ENCODE measurements at places on chromosomes 5 and 9.

DNA sequence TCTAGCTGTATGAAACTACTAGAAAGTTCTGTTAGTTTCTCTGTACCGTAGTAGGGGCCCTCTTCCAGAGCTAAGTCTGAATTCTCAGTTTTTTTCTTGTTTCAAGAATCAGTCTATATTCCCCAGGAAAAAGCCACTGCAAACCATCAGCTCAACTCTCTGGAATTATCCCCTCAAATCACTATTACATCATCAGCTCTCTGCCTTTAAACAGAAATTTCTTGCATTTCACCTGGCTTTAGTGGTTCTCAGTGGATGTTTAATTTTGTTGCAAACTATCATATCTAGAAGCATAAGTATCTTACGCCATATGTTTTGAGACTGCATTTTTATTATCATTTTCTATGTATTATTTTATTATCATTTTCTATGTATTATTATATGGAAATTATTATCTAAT lies 55.2 kb upstream of the PPP2CA start:
- DNase-seq, result no peak

GRCh38 chr9:26551451-26551850 lies 341.2 kb downstream of the CAAP1 start:
- no peak for DNase-seq

GRCh38 chr9:89020754-89021153 lies 29.5 kb downstream of the S1PR3 start:
- DNase-seq, result no peak

GRCh38 chr9:87729246-87729645 lies 3.3 kb downstream of the CTSL start:
- no peak for DNase-seq

GRCh38 chr9:97788763-97789663 lies 64.0 kb upstream of the FOXE1 start:
- DNase-seq, result no peak

GRCh38 chr5:135169753-135170152 lies 135.7 kb upstream of the PITX1 start:
- no peak for DNase-seq

- DNase-seq, result no peak
These were observed 290.2 kb upstream of the MAP3K1 start for GRCh38 chr5:56525113-56525512.

GRCh38 chr5:141371572-141372475 lies 1.8 kb downstream of the PCDHGB3 start:
- DNase-seq, result no peak

DNA sequence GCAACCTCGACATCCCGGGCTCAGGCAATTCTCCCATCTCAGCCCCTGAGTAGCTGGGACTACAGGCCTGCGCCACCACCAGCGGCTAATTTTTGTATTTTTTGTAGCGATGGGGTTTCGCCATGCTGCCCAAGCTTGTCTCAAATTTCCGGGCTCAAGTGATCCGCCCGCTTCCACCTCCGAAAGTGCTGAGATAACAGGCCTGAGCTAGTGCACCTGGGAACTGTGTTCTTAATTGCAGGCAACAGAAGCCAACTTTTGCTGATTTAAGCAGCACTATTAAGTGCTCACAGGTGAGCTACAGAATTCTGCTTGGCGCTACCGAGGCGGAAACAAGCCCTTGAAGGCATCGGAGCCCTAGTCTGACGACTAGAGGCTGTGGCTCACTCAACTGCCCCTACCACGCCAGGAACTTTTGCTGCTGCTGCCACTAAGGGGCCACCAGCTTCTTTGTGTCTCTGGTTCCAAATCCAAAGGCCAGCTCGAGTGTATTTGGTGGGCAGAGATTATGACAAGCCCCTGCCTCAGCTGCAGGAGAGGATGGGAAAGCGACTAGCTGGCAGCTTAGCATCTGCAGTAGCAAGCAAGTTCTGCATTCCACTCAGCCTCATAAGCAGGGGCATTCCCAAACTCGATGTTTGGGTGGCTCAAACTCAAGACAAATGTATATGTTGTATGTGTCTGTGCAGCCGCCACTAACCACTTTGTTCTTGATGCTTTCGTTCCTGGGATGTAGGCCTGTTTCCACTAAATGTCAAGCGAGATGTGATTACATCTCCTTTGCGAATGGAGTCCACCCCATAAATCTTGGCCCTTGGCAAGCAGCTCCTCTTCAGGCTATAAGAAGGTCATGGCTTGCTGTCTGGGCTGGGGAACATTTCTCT lies 10.6 kb upstream of the HMCN2 start:
- no peak for DNase-seq

- DNase-seq, result no peak
These were observed 250.8 kb upstream of the KLF4 start for GRCh38 chr9:107740088-107740980.

DNA sequence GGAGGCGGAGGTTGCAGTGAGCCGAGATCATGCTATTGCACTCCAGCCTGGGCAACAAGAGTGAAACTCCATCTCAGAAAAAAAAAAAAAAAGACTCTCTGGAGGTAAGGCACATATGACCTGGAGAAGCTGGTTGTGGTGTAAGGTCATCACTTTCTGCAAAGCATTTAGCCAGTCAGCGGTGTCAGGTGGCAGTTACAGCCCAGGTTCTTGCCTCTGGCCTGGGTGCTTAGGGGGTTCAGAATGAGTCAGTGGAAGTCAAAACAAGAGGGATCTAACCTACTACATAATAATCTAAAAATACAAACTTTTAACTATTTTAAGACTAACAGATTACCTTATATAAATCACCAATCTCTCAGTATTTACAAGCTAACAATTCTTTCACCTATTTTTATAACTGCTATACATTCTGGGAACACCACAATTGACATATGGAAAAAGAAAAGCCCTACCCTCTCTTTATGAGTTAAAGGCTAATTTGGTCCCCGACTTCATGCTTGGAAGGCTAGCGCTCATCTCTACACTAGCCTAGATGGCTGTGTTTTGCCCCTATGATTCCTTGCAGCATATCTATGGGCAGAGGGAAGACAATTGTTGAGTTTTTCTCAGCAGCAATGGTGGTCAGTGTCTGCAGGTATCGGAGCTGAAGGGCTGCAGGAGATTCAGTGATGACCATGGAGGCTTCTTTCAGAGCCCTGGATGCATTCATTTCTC lies 29.2 kb downstream of the STOM start:
- no peak for DNase-seq

GRCh38 chr5:131419877-131420276 lies 156.0 kb downstream of the CDC42SE2 start:
- no peak for DNase-seq

DNA sequence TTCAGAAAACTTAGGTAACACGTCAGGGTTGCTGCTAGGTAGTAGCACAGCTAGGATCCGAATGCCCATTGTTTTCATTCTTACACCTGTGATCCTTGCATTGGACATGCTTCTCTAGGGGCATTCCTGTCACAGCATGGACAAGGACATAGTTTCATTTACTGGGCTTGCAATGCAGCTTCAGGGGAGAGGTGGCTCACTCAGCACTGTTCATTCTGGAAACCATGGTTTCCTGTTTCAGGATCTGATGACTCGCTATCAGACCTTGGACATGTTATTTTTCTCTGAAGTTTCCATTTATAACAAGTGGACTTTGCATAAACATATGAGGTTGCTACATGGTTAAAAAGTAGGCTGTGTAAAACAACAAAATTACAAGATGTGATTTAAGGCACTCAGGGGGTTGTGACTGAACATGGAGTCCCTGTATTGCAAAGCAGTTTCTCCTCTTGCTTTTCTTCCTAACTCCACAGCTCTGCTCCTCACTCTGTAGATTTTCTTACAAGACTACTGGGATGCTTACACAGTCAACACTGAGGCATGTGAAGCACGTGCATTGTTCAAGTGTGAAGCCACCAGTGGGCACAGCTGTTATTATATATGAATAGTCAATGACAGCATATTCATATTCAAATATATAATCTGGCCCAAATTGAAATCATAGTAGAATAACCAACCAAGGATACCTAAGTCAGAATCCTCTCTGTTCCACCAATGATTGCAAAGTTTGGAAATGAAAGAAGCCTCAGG lies 66.1 kb upstream of the STK32A start:
- DNase-seq, result no peak

DNA sequence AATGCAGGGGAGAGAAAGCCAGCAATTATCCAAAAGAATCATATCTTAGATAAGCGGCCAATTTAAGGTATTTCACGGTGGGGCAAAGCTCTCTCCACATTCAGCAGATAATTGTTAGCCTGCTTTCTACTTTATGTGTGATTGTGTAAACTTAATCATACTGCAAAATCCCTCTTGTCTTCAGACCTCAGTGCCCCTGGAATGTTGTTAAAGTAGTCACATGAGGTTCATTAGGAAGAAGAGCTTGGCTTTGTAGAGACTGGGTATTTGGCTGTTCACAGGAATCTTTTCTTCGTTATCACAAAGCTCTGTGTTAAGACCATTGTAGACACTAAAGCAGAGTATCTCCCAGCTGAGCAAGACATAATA lies 127.0 kb downstream of the RFK start:
- no peak for DNase-seq

DNA sequence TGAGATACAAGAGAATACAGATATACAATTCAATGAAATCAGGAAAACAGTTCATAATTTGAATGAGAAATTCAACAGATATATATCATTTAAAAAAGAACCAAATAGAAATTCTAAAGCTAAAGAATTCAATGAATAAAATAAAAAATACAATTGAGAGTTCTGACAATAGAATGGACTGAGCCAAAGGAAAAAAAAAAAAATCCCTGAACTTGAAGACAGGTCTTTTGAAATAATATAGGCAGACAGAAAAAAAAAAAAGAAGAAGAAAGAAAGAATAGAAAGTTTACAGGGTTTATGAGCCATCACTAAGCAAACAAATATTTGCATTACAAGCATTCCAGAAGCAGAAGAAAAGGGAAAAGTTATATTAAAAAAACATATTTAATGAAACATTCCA lies 12.9 kb upstream of the HAVCR2 start:
- no peak for DNase-seq

DNA sequence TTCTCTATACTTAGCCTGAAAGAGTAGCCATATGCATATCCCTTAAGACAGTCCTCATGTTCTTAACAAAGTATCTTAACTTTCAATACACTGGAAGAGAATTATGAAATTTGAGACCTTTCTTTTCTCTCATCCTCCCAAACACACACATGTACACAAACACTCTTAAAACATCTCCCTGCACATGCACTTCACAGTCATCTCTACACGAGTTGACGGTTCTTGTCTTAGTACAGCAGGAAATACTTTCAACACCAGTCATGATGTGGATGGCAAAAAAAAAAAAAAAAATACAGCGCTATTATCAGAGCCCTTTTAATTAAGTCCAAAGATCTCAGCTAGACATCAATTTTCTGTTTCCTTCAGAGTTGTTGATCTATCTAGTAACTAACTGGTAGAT lies 43.6 kb upstream of the PCSK1 start:
- DNase-seq, result no peak

- no peak for DNase-seq
These were observed 39.7 kb upstream of the COL15A1 start for GRCh38 chr9:98903961-98904411.

DNA sequence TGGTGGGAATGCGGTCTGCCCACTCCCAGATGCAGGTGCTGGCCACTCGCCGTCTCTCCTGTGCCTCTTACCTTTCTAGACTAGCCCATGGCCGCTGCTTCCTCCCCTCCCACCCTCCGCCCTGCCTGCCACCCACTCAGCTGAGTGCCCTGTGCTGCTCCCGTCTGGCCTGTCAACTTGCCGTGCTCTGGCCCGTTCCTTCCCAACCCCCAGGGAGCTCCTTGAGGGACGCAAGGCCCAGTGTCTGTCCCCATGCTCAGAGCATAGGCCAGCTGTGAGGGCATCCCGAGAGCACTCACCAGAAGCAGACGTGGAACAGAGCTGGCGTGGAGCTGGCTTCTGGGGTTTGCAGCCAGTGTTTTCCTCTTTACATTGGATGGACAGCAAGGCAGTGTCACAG lies 20.2 kb downstream of the HNRNPH1 start:
- no peak for DNase-seq

GRCh38 chr5:89816038-89816437 lies 593.5 kb downstream of the CETN3 start:
- DNase-seq, result no peak

Data from CD8-positive, alpha-beta T cell (primary cell).